ENCODE measurements at places on chromosomes 2 and 18.

GRCh38 chr2:3387011-3387410, 7.5 kb downstream of the TRAPPC12 start:
- H3K36me3 ChIP-seq, result peaks cover 46% of the 10 kb centered on the region
- DNase-seq, result no peak
- no peaks in the 10 kb centered on the region for H3K27me3 ChIP-seq
- H3K27ac ChIP-seq, result no peak overlapping the region

DNA sequence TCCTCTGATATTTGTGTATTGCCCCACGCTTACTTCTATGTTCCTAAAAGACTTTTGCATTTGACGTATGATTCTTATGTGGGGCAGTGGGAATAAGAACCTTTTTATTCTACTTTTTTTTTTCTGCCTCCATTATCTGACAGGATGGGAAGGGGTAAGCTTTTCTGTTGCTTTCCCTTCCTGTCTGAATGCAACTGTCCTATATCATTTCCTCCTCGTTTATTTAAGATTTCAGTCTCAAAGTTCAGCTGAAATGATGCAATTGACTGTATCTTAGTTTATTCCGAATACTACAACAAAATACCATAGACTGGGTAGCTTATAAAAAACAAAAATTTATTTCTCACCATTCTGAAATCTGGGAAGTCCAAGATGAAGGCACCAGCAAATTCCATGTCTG, 24.1 kb upstream of the HNMT start:
- no peak overlapping the region for H3K4me3 ChIP-seq
- H3K27me3 ChIP-seq, result peaks cover 3% of the 10 kb centered on the region
- no peak for DNase-seq
- no peak overlapping the region for H3K27ac ChIP-seq
- no peaks in the 10 kb centered on the region for H3K36me3 ChIP-seq

GRCh38 chr2:34892256-34892655, 1293.2 kb upstream of the FAM98A start:
- no peaks in the 10 kb centered on the region for H3K27me3 ChIP-seq
- no peak overlapping the region for H3K27ac ChIP-seq
- no peak overlapping the region for H3K4me3 ChIP-seq
- no peak for DNase-seq
- no peaks in the 10 kb centered on the region for H3K36me3 ChIP-seq
- H3K4me1 ChIP-seq, result no peaks in the 10 kb centered on the region

DNA sequence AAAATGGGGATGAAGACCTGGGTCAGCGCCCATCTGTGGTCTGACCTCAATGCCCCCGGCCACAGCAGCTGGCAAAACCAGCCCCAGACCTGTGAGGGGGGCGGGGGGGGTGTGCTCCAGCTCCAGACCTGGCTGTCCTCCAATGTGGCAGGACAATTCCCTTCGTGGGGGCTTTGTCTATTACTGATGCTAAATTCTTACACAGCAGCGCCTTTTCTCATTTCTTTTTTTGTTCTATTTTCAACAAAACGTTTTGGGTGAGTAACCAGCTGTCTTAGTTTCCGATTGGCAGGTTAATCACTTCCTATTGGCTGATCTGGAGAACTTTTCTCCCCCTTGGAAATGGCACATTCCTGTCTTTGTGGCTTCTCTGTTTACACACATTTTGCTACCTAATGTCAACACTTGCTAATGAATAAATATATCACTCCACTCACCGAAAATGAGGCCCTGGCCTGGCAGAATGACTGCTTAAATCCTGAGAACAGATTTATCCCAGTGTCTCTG, 4.4 kb downstream of the SMAD7 start:
- H3K27me3 ChIP-seq, result no peaks in the 10 kb centered on the region
- H3K4me3 ChIP-seq, result peak overlapping the region; percentile 7
- no peak for DNase-seq
- H3K27ac ChIP-seq, result no peak overlapping the region
- peaks cover 47% of the 10 kb centered on the region for H3K4me1 ChIP-seq
- peaks cover 30% of the 10 kb centered on the region for H3K36me3 ChIP-seq

DNA sequence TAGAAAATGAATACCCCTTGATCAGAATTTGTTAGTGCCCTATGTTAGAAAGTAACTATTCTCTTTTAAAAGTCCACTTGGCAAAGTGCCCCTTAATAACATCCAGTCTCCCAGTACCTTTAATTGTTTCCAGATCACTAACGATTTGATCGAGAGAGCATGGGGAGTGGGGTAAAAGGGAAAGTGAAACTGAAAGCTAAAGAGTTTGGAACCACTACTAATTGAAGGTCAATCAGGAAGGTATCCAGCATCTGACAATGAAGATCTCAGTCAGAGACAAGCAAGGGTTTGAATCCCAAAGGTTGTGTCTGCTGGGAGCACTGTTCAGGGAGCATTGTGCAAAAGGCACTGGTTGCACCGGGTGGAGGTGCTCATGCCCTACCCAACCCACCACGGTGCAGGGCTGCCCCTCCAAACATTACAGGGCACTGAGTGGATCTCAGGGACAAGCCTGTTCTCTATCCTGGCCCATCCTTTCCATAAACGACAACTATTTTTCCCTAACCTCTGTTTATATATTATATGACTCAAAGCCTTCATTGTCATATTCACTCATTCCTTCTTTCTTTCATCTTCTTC, 14.6 kb upstream of the RIT2 start:
- no peaks in the 10 kb centered on the region for H3K27me3 ChIP-seq
- H3K4me3 ChIP-seq, result no peak overlapping the region
- no peaks in the 10 kb centered on the region for H3K4me1 ChIP-seq
- no peaks in the 10 kb centered on the region for H3K36me3 ChIP-seq
- H3K27ac ChIP-seq, result no peak overlapping the region

DNA sequence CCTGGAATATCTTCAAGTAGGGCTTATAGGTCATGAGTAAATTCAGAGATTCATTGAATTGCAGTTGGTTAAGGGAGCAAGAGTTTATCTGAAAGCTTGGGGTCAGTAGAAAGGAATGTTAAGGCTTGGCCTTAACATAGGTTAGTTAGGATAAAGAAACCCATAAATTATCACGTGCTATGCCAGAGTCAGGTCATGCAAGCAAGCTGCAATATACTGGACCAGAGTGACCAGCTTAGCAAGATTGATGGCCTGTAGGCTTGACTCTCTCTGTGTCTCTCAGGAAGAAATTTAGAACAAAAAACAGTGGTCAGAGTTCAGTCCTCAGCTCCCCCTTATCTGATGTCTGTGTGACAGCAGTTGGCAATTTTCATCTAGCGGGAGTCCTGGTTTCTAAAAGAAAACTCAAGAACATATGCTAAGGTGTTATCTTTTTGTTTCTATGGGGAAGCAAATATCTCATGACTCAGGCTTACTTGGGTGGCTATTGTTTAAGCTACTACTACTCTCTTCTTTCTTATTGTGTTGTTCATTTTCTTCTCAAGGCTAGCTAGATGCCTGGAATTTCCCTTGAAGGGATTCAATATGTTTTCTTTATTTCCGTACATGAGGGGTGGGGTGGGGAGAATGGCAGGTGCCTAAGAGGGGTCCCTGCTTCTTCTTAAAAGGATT, 28.7 kb upstream of the MARCO start:
- H3K36me3 ChIP-seq, result no peaks in the 10 kb centered on the region
- DNase-seq, result no peak
- no peaks in the 10 kb centered on the region for H3K4me1 ChIP-seq
- H3K4me3 ChIP-seq, result no peak overlapping the region

DNA sequence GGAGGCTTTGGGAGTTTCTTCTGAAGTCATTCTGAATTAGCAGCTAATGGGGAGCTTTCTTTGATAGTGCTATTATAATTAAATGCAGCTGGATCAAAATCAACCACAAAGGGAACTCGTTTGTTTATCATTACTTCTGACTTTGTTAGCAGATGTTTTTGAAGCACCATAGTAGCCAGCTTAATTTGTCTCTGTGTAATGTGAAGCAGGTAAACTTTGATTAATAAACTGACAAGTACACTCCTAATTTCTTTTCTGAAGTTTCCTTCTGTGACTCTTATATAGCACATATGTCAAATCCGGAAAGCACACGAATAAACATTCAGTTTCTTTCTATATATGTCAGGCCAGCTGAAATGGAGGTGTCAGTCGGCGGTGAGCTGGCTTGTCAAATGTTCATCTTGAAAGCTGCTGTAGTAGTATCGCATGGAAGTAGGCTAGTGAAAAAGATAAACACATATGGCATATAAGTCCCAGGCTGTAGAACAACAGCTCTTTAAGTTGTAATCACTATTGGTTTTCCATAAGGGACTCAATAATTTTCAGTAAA, 451.9 kb upstream of the ZEB2 start:
- no peak overlapping the region for H3K4me3 ChIP-seq
- no peak for DNase-seq
- H3K36me3 ChIP-seq, result peaks cover 2% of the 10 kb centered on the region
- H3K27ac ChIP-seq, result no peak overlapping the region
- H3K27me3 ChIP-seq, result no peaks in the 10 kb centered on the region

- H3K27me3 ChIP-seq, result peaks cover 4% of the 10 kb centered on the region
- DNase-seq, result no peak
- no peak overlapping the region for H3K4me3 ChIP-seq
- no peak overlapping the region for H3K27ac ChIP-seq
- H3K4me1 ChIP-seq, result no peaks in the 10 kb centered on the region
Observed at GRCh38 chr2:175840256-175840655, 161.8 kb downstream of the LNPK start.

GRCh38 chr2:239967553-239968036, 57.5 kb downstream of the NDUFA10 start:
- H3K36me3 ChIP-seq, result peaks cover 90% of the 10 kb centered on the region
- no peaks in the 10 kb centered on the region for H3K27me3 ChIP-seq
- no peak for DNase-seq
- H3K4me3 ChIP-seq, result no peak overlapping the region
- no peak overlapping the region for H3K27ac ChIP-seq

DNA sequence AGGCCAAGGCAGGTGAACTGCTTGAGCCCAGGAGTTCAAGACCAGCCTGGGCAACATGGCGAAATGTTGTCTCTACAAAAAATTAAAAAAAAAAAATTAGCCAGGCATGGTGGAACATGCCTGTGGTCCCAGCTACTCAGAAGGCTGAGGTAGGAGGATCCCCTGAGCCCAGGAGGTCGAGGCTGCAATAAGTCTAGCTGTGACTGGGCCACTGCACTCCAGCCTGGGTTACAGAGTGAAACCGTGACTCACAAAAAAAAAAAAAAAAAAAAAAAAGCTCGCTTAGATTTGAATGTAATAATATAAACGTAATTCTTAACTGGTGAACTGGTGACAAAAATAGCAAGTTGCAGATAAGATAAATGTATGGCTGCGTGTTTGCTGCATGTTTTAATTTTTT, 56.5 kb downstream of the TFCP2L1 start:
- H3K27ac ChIP-seq, result no peak overlapping the region
- no peak for DNase-seq
- no peak overlapping the region for H3K4me3 ChIP-seq
- no peaks in the 10 kb centered on the region for H3K27me3 ChIP-seq
- no peaks in the 10 kb centered on the region for H3K36me3 ChIP-seq

DNA sequence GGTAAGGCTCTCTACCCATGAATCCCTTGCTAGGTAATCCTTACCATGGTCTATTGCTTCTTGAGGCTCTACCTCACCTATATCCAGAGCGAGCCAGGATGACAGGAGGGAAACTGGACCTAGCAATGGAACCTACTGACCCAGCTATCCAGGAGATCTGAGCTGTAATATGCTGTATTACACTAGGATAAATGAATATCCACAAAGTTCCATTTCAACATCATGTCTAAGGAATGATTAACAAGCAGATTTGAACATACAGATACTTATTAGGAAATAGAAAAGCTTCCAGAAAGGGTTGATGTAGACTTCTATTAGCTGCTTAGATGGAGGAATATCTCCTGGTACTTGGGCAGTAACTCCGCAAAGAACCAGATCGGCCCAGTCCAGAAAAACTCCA, 110.1 kb downstream of the BAZ2B start:
- H3K4me1 ChIP-seq, result peaks cover 5% of the 10 kb centered on the region
- no peaks in the 10 kb centered on the region for H3K27me3 ChIP-seq
- no peak overlapping the region for H3K4me3 ChIP-seq
- DNase-seq, result no peak

DNA sequence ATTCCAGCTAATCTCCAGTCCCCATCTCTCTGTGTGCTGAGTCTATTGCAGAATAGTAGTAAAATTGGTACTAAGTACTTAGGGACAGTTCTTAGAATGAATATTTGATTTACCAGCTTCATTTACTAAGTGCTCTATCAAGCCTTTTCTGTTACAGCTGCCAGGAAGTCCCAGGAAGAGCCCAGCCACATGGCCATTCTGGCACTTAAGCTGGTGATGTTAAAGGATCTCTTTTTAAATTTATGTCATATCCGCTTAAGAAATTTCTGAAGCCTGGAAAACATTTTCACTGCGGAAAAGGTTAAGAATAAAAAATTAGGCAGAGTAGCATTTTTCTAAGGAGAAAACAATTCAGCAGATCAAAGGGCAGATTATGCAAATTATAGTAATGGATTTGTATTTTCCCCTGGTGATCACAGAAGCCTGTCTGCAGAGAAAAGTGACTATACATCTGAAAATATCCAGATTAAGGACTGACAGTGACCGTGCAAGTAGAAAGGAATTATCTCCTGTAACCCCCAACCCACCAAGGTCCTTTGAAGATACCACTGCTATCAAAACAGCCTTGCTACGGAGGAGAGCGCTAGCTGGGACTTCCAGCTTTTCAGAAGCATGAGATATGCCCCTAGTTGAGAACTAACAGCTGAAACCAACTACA, 260.8 kb downstream of the SH3BP4 start:
- no peak overlapping the region for H3K27ac ChIP-seq
- peaks cover 29% of the 10 kb centered on the region for H3K27me3 ChIP-seq
- no peaks in the 10 kb centered on the region for H3K36me3 ChIP-seq

DNA sequence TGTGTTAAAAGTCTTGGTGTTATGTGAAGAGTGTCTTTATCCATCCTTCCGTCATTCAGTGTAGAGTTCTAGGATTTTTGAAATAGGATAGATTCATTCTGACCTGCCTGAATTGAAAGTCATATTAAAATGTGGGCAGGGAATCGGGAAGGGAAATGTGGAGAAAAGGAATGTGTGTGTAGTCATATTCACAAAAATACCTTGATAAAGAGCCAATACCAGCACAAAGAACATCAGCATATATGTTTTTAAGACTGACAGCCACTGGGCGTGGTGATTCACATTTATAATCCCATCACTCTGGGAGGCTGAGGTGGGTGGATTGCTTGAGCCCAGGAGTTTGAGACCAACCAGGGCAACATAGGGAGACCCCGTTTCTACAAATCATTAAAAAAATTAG, 188.1 kb downstream of the CAMKMT start:
- H3K36me3 ChIP-seq, result peaks cover 9% of the 10 kb centered on the region
- H3K27ac ChIP-seq, result no peak overlapping the region
- no peak overlapping the region for H3K4me3 ChIP-seq

DNA sequence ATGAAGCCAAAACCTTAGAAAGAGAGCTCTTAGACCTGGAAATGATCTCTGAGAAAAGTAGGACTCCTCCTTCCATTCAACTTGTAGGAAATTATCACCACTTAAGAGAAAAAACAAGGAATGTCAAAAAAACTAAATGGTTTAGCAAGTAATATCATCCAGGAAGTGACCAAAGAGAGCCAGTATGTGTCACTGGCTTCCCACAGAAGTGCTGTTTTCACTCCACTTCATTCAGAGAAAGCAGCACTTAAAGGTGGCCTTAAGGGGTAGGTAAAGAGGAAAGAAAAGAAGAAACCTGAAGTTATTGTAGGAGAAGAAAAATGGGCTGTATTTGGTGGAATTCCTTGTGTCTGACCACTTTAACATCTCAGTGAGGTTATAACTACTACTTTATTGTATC, 414.4 kb upstream of the ETAA1 start:
- H3K4me1 ChIP-seq, result no peaks in the 10 kb centered on the region
- H3K36me3 ChIP-seq, result no peaks in the 10 kb centered on the region
- no peak overlapping the region for H3K4me3 ChIP-seq
- no peak overlapping the region for H3K27ac ChIP-seq
